Ureter (tissue), 1 donor: ENCODE measurements at places on chromosomes 2 and 18.

DNA sequence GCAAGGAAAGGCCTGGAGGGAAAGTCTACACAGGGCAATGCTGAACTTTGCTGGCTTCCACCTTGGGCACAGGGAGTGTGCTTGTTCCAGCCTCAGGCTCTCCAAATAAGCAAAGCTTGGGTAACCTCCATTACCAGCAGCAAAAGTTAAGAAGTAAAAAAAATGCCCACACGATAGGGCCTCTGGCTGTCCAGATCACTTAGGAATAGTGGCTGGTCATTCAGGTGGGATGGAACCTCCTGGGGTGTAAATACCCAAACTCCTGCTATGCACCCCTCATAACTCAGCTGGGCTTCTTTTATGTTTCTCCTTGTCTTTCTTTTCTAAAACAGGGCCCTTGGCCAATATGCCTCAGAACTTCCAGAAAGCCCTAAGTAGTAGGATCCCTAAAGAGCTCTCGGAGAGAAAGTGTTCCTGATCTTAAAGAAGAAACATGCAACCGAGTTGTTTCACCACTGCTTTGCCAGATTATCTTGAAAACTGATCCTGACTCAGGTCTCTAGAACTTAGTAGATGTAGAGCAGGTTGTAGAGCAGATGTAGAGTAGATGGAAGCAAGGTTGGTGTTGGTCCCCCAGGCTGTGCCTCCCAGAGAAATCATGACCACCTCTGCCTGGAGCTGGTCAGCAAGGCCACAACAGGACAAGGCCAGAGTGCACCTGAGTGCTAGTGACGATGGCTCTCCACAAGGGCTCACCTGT, 2.0 kb upstream of the OSR1 start:
- no peak for DNase-seq

GRCh38 chr2:219298759-219299371, 10.3 kb downstream of the PTPRN start:
- DNase-seq, result peak; percentile 93

DNA sequence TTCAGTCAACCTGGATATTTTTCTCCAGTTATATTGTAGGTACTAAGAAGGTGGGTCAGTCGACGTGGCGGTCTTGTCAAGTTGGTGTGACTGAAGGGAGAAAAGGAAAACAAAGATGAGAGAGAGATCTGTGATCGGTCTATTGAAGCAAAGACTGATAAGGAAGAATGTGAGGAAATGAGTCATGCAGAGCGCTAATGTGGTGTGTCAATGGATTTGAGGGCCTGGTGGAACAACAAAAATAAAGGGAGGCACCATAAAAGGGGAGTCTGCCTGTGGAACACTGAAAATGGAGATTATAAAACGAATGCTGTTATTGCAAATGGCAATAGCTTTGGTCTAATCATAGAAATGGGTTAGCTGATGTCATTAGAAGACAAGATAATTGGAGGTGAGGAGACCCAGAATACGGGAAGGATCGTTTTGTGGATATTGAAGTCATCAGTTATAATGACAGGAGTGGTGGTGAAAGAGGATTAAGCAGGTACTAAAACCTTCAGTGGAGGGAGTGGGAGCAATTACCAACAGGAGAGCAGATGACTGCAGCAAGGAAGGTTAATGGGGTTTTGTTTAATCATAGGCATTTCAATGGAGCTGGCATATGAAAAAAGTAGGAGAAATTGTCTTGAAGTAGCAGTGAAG, 599.1 kb upstream of the FSHR start:
- no peak for DNase-seq

- no peak for DNase-seq
Measured at GRCh38 chr2:8278709-8279354, 403.0 kb upstream of the ID2 start.

DNA sequence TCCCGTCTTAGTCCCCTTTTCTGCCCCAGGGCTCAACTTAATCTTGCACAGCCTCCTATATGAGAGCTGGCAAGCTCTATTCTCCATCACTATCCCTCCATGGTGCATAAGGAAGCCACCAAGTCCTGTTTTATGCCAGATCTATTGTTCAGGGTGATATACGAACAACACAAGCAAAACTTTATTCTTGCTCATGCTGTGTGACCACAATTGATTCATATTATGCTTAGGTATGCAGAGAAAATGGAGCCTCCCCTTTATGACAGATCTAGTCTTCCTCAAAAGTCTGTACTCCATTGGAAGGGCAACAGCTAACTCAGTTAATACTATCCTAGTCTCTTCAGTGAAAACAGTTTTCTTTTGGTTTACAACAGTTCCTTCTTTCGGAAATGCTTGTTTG, 94.0 kb upstream of the STON1 start:
- no peak for DNase-seq

- DNase-seq, result no peak
Measured at GRCh38 chr2:45840481-45840880, 189.0 kb downstream of the PRKCE start.

DNA sequence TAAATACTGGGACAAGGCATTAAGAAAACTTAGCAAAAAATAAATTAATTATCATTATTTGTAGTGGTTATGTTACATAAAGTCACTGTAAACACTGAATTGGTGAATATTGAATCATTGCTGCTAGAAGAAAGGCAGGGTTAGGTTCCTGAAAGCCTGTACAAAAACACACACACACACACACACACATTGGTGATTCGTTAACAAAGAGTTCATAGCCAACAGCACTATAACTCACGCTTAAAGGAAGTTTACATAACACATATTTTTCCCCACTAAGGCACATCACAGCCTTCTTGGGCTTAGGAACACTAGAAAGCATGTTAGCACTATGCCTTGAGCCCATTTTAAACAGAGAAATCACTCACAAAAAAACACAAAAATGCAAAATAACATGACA, 690.0 kb upstream of the PIK3C3 start:
- DNase-seq, result no peak

DNA sequence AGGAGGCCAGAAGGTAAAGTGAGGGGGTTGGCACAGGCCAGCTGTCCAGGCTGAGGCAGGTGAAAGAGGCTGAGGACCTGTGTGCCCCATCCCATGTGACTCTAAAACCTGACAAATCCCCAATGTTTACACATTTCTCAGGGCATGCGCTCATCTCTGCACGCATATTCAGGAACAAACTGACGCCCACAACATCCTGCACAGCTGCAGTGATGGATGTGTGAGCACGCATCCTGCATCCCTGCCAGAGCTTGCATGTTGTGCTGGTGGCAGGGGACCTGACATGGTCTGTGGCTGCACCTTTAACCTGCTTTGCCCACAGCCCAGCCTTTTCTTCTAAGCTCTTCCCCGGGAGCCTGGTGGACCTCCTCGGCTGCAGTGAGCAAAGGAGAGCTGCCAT, 83.1 kb downstream of the FBXO15 start:
- no peak for DNase-seq

GRCh38 chr18:58754544-58755068, 83.3 kb downstream of the MALT1 start:
- no peak for DNase-seq

DNA sequence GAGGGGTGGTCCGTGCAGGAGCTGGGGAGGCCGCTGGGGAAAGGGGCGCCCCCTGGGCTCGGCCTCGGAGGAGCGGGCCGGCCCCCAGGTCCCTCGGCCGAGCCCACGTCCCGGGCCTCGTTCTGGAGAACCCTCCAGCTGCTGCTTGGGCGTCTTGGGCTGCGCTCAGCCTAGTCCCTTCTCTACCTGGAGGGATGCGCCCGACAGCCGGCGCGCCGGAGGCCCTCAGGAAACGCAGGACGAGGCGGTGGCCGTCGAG, 293 bp upstream of the D2HGDH start:
- no peak for DNase-seq

GRCh38 chr18:34921811-34922385, 119.3 kb upstream of the MAPRE2 start:
- DNase-seq, result no peak
